ENCODE measurements at places on chromosomes 2 and 18.

DNA sequence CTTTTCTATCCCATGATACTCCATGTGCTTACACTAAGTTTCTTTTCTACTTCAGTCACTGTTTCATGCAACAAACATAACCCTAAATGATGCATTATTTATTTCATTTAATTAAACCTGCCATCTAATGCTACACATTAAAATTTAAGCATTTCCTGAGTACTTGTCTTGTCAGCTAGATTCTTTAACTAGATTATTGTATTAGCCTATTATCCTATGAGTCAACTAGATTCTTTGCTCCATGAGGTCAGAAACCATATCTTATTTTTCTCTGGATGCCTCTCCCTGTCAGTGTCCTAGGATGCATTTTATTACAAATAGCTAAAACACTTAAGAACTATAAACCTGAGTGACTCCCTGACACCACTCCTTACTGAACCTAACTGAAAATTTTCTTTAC is 652.4 kb downstream of the SLC4A3 start:
- no peak for DNase-seq

- no peak for DNase-seq
These were observed 1.9 kb downstream of the TCF23 start for GRCh38 chr2:27150639-27151230.

GRCh38 chr2:73979021-73979420 is 5.7 kb upstream of the TET3 start:
- no peak for DNase-seq

DNA sequence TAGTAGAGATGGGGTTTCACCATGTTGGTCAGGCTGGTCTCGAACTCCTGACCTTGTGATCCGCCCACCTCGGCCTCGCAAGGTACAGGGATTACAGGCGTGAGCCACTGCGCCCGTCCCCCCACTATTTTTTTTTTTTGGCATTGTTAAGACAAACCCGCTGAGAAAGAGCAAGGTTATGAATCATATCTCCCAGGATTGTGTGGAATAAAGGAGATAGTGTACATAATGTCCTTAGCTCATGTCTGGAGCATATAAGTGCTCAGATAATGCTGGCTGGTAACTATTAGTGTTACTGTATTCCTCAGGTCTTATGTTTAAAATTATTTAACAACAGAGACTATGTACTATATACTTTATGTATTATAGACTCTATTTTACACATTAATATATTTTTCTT is 36.0 kb downstream of the TTC27 start:
- DNase-seq: no peak

DNA sequence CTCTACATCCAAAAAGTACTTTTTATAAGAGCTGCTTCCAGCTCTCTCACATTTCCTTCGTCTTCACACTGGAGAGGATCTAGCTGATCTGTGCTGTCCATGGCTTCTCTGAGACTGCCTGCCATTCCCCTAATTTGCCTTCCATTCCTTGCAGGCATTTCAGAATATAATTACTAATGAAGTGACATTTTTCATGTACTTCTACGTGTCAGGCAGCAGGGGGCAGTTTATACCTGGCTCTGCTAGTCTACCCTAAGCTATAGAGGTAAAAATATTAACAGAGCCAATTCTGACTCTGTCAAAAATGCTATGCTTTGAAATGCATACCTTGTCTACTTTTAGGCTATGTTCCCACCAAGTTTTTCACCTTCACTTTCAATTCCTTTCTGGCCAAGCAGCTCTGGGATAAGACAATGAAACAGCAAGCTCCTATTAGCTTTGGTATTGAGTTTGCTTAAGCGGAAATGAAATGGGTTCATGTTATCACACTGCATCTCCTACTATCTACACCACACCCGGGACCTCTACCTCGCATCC is 81.9 kb downstream of the MEP1B start:
- DNase-seq: peak; percentile 62

Data from SK-N-SH (cell line).